ENCODE measurements at places on chromosomes 4 and X.

- no peak for DNase-seq
Measured at GRCh38 chrX:93420525-93421082, 252.8 kb downstream of the NAP1L3 start.

DNA sequence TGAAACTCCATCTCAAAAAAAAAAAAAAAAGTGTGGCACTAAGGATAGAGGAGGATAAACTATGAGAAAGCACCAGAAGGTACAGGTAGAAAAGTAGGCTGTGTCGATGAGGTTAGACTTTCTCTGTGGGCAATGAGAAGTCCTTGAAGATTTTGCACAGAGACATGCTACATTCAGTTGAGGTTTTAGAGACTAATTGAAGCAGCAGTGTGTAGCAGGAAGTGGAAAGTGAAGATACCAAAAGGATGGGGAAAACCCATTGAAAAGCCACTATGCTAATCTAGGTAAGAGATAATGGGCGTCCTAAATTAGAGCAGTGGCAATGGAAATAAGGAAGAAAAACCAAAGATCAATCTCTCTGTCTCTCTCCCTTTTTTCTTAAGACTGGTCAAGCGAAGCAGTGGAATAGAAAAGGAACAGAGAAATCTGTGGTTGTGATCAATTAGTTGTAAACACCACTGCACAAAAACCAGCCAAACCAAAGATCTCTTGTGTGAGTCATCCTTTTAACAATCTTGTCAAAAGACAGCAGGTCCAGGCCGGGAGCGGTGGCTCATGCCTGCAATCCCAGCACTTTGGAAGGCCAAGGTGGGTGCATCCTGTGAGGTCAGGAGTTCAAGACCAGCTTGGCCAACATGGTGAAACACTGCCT, 3.5 kb downstream of the SPINK2 start:
- peak; percentile 30 for DNase-seq

DNA sequence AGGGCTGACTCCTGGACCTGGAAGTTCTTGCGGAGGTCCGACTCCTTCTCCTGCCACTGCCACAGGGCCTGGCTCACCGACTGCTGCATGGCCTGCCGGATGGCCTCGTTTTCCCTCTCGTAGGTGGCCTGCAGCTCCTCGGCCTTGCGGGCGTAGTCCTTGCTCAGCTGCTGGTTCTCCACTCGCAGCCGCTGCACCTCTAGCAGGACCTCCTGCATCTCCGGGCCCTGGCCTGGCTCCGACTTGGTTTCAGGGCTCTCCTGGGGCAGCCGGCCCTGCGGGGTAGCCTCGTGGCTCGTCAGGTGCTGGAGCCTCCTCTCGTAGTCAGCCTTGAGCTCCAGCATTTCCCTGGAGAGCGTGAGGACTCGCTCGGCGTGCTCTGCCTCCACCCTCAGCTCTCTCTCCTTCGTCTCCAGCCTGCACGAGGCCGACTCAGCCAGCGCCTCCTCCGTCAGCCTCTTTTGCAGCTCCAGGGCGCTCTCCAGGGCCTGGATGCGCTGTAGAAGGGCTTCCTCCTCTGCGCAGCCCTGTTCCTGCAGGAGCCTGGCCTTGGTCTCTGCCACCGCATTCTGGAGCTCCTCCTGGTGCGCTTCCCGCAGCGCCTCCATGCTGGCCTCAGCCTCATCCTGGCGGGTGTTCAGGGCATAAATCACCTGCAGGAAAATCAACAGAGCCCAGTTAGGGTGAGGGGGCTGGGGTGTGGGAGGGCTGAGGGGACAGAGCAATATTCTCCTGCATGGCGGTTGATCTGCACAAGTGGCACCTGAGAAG, 72.2 kb downstream of the FAM184B start:
- DNase-seq, result no peak

DNA sequence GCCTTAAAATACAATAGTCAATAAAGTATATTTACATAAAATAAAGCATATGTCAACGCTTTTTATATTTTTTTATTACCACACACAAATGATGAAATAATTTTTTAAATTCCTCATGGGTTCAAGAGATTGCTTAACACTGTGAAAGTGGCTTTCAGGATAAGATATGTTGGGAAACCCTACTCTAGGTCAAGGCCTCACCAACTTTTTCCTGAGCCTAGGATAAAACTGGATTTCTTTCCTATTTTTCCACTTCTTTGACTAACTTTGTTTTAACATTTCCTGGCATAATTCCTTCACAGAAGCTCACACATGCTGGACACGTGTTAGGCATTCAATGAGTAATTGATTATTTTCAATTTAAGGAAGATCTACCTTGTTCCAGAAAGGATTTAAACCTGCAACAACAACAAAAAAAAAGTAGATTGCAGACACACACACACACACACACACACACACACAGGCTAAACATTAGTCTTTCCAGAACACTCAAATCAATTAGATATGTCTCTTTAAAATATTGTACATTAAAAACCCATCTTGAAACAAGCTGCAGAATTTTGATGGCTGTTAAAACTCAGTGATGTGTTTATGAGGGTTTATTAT, 9.1 kb downstream of the KLB start:
- DNase-seq, result no peak

DNA sequence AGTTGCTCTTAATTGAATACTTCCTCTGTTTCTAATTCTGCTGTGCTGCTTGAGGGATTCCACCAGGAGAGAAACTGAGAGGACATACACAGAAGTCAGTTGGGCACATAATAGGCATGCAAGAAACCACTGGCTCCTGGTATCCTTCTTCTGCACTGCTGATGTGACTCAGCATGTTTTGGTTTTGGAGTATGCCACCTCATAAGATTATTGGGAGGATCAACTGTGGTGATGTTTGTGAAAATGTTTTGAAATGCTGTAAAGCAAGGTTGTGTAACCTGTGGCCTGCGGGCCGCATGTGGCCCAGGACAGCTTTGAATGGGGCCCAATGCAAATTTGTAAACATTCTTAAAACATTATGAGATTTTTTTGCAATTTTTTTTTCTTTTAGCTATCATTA, 119.6 kb downstream of the GATB start:
- no peak for DNase-seq

DNA sequence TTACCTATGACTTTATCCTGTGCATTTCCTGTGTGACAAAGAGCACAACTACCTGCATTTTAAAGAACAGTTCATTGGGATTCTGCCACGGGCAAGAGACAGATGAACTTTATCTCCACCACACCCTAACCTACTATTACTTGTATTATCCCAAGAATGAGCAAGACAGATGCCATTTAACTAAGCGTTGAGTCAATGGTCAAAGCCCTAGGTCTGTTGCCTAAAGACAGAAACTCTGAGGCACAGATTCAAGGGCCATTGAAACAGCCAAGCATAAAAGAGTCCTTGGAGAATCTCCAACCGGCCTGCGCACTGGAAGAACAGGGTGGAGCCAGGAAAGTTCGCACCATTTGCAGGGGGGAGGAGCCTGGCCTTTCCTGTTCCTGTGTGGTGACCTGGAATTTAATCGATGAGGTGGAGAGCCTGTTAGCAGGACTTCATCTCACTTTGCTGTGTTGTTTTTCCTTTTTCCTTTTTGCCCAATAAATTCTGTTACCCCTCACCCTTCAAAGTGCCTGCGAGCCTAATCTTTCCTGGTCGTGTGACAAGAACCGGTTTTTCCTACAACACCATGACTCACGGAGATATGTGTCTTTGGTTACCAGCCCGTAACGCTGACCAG, 146.4 kb upstream of the DIAPH2 start:
- DNase-seq, result no peak

GRCh38 chrX:104135677-104136076, 21.1 kb downstream of the SLC25A53 start:
- no peak for DNase-seq

DNA sequence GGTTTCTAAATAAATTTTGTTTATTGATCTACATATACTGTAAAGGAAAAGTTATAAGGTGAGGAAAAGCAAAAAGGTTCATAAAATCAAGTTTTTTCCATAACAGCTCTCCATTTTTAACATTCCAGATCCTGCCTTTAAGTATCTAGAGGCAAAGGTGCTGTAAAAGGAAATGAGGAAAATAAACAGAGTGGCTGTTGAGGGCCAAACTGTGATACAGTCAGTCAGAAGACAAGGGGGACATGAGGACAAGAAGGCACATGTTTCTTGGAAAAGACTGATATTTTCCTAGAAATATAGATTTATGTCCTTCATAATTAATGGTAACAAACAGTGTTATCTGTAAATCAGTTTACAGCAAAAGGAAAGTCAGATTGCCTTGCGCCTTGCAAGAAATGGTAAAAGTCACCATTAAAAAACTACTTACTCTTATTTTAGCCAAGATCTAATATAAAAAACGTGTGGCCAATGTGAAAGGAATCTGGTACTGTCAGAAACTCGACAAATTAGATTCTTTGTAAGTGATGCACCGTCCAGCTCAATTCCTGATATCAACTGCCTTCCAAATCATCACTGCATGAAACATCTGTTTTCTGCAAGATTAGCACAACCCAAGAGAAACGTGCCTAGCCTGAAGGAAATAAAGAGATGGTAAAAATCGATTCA, 34.0 kb upstream of the VEGFD start:
- DNase-seq, result no peak

DNA sequence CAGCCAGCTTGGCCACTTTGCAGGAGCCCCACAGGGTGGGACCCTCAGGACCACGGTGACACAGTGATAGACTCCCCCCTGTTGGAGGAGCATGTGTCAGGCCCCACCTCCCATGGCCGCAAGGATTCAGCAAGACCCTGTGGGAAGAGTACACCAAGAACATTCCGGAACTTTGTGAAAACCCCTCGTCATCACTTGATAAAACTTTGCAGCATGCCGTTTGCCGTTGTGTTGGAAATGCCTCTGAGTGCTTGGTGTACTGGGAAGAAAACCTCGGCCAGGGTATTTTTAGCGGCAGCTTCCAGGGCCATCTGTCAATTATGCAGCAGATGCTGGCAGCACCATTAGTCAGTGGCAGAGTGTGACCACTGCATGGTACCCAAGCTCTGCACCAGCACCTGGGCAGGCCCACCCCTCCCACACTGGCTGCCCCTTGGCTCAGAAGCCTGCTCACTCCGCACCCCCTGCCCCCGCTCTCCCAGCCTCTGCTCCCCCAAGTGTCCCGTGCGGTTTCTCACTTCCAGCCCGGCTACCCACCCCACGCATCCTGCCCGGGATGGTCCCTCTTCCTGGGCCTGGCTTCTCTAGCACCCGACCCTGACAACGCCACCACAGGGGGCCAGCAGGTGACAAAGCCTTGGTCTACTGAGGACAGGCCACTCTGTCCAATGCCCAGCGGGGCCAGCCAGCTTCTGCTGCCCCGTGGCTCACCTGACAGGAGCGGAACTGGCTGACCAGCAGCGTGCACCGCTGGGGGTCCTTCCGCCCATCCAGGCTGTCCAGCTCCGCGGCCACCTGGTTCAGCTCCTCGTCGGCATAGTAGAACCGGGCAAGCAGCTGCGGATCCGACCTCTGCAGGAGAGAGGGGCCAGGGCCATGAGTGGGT, 65.0 kb downstream of the ZFYVE28 start:
- no peak for DNase-seq

- no peak for DNase-seq
Measured at GRCh38 chr4:99749445-99750391, 66.9 kb upstream of the DAPP1 start.

- no peak for DNase-seq
Measured at GRCh38 chrX:52363247-52363883, 5.5 kb upstream of the XAGE2 start.

DNA sequence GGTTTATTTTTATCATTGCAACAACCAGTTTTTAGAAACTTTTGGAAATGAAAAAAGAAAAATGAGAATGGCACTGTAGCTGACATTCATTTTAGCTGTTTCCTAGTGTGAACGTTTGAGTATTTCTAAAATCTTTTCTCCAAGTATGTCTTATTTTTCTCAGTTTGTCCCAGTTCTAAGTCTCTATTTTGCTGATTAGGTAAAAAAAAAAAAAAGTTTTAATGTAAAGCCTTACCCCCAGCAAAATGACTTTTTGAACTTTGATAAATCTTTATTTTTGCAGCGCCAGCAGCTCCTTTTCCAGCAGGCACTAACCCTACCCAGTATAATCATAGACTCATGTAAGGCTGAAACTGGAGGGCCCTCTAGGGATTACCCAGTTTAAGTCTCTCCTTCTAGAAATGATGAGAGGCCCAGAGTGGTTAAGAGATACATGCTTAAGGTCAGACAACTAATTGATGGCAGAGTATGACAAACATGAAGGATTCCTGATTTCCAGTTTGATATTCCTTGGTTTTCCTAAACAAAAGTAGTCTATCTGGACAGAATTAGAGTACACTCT, 84.3 kb upstream of the SLC4A4 start:
- DNase-seq, result no peak

GRCh38 chr4:7338876-7339623, 95.7 kb downstream of the PSAPL1 start:
- no peak for DNase-seq

DNA sequence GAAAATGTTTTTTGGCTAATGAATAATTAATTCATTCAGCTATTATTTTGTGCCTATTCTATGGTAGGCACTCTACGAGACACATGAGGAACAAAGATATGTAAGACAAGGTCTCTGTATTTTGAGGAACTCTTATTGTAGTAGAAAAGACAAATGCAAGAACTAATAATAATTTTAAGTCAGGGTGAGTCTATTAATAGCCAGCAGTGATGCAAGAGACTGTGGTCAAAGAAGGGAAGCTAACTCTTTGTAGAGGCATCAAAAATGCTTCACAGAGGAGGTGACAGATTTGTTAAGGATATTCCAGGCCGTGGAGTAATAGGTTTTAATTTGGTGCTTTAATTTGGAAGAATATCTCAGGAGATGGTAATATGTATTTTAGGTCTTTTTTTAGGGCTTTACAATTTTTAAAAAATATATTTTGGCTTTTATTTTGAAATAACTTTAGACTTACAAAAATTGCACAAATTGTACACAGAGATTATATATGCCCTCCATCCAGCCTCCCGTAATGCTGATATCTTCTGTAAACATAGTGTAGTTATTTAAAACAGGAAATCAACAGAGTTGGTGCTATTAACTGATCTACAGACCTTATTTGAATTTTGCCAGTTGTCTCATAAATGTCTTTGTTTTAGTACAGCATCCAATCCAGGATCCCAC, 48.1 kb downstream of the DCLK2 start:
- DNase-seq, result no peak

- DNase-seq, result no peak
Measured at GRCh38 chrX:108224218-108224617, 132.6 kb downstream of the ATG4A start.

GRCh38 chr4:137676357-137676998, 144.2 kb upstream of the PCDH18 start:
- DNase-seq, result no peak

DNA sequence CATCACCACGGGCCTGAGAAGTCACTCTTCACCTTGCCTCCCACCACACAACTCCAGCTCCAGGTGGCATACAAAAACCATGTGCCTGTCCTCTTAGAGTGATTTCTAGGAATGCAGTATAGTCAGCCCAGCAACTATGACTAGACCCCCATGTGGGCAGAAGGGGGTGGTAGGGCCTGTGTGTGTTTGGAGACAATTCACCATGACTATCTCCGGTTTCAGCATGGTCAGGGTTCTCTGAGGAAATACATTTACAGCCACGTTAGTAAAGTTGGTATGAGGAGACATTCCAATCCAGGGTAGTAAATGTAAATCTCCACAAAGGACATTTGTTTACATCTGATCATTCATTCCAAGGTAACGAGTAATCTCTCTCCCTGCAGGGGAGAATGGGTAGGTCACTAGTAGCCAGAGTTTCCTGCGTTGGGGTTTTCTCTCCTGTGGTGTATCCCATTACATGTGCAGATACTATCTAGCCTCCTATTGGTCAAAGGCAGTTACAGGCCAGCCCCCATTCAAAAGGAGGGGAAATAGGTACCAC, 4.2 kb upstream of the MTMR1 start:
- DNase-seq, result no peak

Measured in GM12864 (cell line).